Activated T-cell treated with anti-CD3 and anti-CD28 coated beads for 48 hours (primary cell): ENCODE measurements at places on chromosomes 3 and 15.
A peak's percentile ranks its signal among the peaks of the same experiment; 100 is the strongest.

- no peak for DNase-seq
Measured at GRCh38 chr3:168341956-168342936, 246.5 kb upstream of the GOLIM4 start.

GRCh38 chr3:32816439-32817256, 1.1 kb upstream of the TRIM71 start:
- DNase-seq: peak; percentile 21

DNA sequence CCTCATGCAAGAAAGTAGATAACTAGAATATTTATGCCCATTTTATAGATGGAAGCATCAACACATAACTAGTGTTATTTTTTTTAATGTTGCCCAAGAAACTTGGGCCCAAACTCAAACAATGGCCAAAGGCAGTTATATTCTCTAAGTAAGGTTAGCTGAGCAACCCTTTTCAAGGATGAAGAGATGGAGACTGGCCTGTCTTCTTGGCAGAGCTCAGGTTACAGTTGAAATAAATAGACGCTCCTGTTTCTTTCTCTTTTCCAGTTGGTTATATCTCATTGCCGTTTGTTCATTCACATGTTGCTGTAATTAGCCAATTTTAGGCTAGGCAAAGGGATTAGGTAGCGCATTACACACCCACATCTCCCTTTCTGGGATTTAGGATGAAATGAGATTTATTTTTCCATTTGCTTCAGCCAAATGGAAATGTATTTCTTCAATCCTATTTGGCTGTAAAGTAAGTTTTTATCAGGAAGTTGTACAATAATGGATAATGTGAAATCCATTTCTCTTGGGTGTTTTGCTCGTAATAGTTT, 93.2 kb downstream of the CMSS1 start:
- no peak for DNase-seq

DNA sequence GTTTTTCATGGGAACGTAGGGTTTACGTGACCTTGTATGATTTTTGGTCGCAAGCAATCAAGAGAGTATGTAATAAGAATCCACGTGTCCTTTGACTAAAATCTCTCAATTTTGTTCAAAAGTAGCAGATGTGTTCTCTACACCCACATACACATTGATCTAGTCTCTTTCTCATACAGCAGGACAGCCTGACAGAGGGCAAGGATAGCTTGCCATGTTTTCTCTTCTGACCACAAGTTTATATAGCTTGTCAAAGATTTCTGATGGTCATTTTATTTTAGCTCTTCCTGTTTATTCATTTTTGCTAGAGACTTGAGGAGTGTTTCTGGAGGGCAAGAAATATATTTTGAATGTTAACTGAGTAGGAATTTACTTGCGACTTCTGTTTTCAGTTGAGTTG, 570.2 kb upstream of the ALCAM start:
- no peak for DNase-seq

DNA sequence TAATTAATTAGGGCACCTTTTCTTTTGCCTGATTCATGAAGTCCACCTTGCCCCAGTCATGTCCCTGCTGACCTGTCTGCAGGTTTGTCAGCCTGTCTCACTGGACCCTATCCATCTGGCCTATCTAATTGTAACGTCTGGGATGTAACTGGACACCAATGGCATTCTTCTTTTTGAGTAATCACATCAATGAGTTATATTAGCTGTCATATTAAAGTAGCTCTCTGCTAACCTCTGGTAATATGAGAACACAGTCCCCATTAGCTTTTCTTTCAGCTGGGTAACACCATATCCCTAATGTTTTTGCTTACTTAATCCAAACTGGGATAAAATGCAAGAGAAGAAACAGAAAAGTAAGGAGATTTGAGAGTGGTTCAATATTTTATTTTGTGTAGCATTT, 166.2 kb upstream of the VEPH1 start:
- no peak for DNase-seq

- no peak for DNase-seq
Measured at GRCh38 chr3:42843713-42844411, 31.8 kb downstream of the CYP8B1 start.

DNA sequence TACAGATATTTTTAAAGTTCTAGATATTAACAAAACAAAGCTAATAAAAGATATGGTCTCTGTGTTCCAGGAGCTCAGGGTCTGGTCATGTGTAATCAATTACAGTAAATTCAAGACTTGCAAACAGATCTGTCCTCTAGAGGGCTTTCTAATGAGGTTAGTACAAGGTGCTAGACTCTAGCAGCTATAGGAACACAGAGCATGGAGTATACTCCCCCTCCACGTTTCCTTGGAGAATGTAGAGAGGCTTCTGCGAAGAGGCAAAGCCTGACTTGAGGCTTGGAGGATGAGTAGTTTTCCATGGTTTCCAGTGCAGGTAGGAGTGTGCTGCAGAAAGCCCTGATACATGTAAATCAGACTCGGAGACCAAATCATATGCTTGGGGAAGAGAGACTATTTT, 32.7 kb upstream of the DLG1 start:
- no peak for DNase-seq

- peak; percentile 42 for DNase-seq
Measured at GRCh38 chr15:66619152-66619903, 53.5 kb upstream of the LCTL start.

DNA sequence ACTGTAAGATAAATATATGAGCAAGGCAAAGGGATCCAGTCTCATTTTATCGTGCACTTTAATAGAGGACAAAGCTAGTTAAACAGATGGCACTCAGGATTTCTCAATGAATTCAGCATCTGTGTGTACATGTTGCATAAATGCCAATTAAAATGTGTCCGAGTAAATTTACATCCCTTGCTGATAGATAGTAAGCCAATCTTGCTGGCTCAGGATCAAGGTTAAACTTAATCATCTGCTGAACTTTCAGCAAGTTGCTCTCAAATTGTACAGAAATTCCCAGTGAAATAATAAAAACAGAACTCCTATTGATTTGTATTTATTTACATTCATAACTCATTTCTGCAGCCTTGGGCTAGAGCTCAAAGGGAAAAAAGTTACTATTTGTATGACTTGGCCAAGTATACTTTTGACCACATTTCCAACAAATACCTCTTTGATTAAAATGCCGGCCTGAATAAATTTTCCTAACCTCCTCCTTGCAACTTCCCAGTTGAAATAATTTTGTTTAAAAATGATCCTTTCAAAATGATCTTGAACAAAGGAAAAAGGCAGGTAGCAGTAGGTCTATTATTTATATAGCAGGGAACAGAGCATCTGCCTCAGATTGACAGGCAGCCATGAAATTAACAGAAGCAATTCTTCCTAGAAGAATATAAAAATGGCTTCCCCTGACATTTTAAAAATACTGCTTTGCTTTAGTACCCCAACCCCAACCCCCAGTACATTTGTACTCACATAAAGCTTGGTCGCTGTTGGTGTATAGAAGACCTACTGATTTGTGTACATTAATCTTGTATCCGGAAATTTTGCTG, 1001.9 kb downstream of the ROBO1 start:
- no peak for DNase-seq

DNA sequence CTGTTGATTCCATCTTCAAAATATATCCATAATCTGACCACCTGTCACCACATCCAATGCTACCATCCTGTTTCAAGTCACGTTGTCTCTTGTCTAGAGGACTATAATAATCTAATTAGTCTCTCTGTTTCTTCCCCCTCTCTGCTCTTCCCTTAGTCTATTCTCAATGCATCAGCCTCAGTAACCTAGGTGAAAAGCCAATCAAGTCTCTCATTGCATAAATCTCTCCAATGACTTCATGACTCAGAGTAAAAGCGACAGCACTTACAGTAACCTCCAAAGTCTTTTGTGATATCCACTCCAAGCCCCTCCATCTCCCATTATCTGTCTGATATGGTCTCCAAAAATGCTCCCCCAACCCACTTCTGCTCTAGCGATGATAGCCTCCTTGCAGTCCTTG, 7.2 kb downstream of the UBA3 start:
- DNase-seq: no peak

DNA sequence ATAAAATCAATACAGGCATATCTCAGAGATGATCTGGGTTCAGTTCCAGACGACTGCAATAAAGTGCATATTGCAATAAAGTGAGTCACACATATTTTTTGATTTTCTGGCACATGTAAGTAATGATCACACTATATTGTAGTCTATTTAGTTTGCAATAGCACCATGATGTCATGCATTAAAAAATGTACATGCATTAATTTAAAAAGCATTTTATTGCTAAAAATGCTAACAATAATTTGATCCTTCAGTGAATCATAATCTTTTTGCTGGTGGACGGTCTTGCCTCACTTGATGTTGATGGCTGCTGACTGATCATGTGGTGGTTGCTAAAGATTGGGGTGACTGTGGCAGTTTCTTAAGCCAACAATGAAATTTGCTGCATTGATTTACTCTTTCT, 511.1 kb downstream of the OTOL1 start:
- no peak for DNase-seq

DNA sequence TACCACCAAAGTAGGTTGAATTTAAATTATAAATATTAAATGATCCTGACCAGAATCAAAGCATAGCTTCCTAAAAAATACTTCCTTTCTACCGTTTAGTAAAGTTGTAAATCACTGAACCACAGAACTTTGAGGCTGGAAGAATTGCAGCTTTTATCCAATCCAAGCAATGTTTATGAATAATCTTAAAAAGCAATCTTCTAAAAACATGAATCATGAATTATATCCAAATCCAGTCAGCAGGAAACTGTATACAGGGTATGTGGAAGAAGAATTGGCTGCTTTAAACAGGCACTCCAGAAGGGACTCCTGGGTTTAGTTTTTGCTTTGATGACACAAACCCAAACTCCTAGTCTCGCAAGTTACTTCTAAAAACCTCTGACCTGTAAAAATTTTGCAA, 30.2 kb downstream of the HEG1 start:
- no peak for DNase-seq

DNA sequence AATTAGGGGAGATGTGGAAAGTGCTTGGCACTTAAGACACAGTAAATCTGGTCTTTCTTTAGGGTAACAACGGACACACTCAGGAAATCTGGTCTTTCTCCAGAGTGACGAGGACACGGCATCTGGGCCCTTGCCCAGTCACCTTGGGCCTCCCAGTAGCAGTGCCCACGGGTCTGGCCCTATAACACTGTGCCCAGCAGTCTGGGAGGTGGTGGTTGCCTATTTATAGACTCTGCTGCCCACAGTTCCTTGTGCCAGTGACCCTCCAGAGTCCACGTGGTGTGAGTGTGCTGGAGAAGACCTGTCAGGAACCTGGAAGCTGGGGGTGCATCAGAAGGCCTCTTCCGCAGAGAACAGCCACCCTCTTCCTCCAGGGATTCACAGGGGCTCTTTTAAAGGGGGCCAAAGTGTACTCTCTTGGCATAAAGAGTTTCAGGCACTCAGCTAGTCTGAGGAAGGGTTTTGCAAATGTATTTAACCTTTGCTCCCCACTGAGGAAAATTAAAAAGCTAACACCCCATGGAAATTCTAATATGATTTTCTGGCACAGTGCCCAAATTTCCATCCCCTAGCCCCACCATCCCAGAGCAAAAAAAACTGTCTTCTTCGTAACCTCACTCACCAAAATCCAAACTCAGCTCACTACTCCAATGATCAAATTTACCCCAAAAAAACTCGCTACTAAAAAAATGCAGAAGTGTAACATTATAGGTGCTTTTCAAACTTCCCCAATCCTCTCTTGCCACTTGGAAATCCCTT, 15.4 kb downstream of the WNT5A start:
- no peak for DNase-seq

DNA sequence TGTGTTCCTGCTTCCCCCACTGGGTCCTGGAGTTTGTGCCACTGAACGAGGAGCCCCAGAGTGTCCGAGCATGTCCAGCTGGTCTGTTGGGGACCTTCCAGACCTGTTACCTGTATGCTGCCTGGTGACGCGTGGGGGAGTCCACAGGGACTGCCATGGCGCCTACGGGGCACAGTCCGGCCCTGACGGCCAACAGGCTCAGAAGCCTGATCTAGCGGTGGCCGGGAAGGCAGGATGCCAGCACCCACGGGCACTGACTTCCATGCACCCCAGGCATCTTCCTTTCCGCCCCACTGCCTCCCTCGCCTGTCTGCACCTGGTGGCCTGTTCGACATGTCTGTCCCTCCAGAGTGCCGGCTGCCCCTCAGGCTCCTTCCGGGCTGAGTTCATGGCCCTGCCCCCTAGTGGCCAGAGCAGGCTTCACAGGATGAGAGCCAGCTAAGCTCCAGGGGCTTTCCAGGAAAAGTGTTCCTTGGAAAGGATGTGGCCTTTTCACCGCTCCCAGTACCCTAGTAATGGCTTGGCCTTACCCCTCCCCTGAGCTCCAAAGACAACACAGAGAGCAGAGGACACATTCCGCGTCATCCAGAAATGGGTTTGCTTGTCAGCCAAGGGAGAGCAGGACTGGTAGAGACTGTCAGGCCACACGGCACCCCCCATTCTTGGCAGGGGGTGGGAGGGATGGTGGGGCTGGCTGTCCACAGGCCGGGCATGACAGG, 35.7 kb downstream of the NGRN start:
- peak; percentile 56 for DNase-seq

- DNase-seq: no peak
Measured at GRCh38 chr3:120420928-120421551, 29.8 kb downstream of the FSTL1 start.

DNA sequence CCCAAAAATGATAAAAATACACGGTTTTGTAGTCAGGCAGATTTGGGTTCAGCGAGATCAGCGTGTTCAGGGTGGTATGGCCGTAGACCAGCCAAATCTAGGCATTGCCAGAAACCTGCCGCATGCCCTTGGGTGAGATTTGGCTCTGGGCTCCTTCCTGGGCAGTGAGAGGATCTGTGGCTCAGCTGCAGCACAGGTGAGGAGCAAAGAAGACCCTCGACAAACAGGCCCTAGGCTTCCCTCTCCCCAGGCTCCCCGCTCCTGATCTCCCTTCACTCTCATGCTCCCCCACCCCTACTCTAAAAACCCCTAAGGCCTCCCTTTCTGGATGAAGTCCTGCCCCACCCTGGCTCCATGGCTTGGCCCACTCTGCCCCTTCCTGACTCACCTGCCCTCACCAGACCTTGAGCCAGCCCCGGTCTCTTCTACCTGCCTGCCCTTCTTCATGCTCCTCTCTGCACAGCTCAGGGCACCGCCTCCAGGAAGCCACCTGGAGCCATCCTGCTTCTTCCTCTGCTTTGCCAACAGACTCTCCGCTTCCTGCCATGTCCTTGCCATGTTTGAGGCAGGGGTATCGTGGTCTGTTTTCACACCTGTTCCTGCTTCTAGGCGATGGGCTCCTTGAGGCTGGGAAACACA, 88.1 kb downstream of the CORO2B start:
- no peak for DNase-seq

GRCh38 chr3:120908030-120908794, at the start of gene STXBP5L:
STXBP5L (plus strand) TSS chr3:120908205; CDS start chr3:120909579, 1,374 bp downstream.
- DNase-seq: peak; percentile 70

GRCh38 chr3:52023860-52024764, 28.4 kb upstream of the RPL29 start:
- no peak for DNase-seq

GRCh38 chr3:114362815-114363214, 69.0 kb downstream of the TIGIT start:
- no peak for DNase-seq

- DNase-seq: no peak
Measured at GRCh38 chr3:46334741-46335478, 19.0 kb upstream of the CCR2 start.

DNA sequence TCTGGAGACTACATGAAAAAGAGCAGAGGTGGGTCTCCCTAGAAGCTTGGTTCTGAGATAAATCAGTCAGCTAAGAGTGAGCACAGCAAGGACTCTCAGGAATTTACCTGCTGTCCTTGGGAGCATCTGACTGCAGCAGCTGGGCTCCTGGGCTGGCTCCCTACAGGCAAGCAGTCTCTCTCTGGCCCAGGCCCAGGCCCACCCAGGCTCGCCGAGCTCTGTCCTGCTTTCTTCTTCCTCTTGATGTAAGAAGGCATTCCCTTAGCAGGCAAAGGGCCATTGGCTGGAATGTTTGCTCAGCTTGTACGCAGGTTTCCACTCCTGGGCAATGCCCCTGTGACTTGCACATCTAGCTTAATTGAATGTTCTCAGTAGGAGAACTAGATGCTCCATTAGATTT, 4.3 kb upstream of the RBP2 start:
- DNase-seq: no peak
